Naive thymus-derived CD4-positive, alpha-beta T cell (primary cell): ENCODE measurements at places on chromosomes 4 and X. TPM values are rescaled to one million over a fixed set of nuclear protein-coding genes. Genes with fewer than 3 reads are reported as not detected.

SNCA gene
- 3.0 TPM for total RNA-seq

CFAP97 gene
- 23.6 TPM for total RNA-seq

COL4A6 gene
- total RNA-seq, result not detected

PDZD4 gene
- total RNA-seq, result 0.51 TPM

STARD8 gene
- total RNA-seq, result 0.62 TPM

BTC gene
- not detected for total RNA-seq

SPP1 gene
- not detected for total RNA-seq

LPAR4 gene
- not detected for total RNA-seq
